ENCODE measurements at places on chromosomes 5 and 9.

DNA sequence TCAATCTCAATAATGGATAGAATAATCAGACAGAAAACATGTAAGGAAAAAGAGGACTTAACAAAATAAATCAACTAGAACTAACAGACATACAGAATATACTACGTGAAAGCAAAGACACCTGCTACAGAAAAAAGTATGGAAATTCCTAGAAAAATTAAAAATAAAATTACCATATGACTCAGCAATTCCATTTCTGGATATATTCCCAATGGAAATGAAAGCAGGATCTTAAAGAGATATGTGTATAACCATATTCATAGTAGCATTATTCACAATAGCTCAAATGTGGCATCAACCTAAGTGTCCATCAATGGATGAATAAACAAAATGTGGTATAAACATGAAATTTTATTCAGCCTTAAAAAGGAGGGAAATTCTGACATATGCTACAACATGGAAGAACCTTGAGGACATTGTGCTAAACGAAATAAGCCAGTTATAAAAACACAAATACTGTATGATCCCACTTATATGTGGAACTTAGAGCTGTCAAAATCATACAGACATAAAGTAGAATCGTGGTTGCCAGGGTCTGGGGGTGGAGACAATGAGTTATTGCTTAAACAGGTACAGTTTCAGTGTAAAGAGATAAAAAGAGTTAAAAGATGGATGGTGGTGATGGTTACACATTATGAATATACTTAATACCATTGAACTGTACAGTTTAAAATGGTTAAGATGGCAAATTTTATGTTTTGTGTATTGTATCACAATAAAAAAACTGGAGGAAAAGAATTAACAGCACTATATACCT lies 6.9 kb downstream of the PLAA start:
- H3K27me3 ChIP-seq, result no peaks in the 10 kb centered on the region
- DNase-seq, result no peak
- peaks cover 10% of the 10 kb centered on the region for H3K4me1 ChIP-seq
- H3K36me3 ChIP-seq, result peaks cover 16% of the 10 kb centered on the region
- H3K27ac ChIP-seq, result no peak overlapping the region

DNA sequence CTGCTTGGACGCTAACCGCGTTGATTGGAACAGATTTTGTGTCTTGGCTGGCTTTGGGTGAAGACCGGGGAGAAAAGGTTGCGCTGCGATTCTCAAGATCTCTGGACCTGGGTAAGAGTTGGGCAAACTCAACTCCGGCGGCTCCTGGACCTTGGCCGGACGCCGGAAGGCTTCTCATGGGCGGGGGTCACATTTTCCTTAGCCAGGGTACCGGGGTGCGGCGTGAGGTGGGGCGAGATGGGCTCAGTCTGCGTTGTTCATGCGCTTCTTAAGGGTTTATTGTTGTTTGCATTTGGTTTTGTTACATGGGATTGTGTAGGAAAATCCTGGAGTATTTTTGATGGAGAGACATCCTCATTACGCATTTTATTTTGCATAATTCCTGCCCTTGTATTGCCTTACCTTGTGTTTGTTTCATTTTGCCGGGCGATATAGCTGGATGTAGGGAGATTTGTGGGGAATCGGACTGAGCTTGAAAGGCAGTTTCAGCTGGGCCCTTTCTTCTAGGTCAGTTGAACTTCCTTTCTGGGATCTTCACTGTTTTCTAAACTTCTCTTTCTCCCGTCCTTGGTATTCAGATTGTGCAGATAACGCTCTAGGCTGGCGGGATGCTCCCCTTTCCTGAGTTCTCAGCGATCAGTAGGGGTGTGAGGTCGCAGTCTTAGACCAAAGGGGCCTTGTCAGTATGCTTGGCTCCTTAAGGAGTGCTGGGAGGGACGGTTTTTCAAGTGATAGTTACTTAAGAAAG lies 524 bp downstream of the MEGF10 start:
- no peaks in the 10 kb centered on the region for H3K36me3 ChIP-seq
- H3K27ac ChIP-seq, result peak overlapping the region; percentile 30
- peak overlapping the region; percentile 83 for H3K4me3 ChIP-seq

GRCh38 chr9:70590315-70590677 lies 175.8 kb upstream of the KLF9 start:
- no peak overlapping the region for H3K27ac ChIP-seq
- no peak overlapping the region for H3K4me3 ChIP-seq
- no peak for DNase-seq
- peaks cover 9% of the 10 kb centered on the region for H3K4me1 ChIP-seq
- no peaks in the 10 kb centered on the region for H3K36me3 ChIP-seq
- no peaks in the 10 kb centered on the region for H3K27me3 ChIP-seq

GRCh38 chr9:969310-970150 lies 6.9 kb upstream of the DMRT3 start:
- no peaks in the 10 kb centered on the region for H3K36me3 ChIP-seq
- DNase-seq, result no peak
- peaks cover 93% of the 10 kb centered on the region for H3K27me3 ChIP-seq
- no peak overlapping the region for H3K4me3 ChIP-seq
- peaks cover 20% of the 10 kb centered on the region for H3K4me1 ChIP-seq

DNA sequence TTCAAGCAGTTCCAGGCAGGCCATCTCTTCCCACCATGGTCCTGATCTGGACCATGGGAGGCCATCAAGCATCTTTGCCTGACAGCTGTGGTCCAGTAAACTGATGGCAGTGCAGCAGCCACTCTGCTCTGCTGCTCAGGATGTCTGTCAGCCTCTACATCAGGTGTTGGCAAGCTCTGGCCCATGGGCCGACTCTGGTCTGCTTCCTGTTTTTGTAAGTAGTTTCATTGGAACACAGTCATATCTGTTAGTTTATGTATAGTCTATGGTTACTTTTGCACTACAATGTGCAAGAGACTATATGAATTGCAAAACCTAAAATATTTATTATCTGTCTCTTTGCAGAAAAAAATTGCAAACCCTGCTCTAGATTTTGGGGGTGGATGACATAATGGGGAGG lies 225.0 kb downstream of the KCTD16 start:
- H3K4me3 ChIP-seq, result no peak overlapping the region
- H3K4me1 ChIP-seq, result no peaks in the 10 kb centered on the region
- DNase-seq, result no peak
- H3K36me3 ChIP-seq, result peaks cover 1% of the 10 kb centered on the region
- H3K27me3 ChIP-seq, result no peaks in the 10 kb centered on the region

DNA sequence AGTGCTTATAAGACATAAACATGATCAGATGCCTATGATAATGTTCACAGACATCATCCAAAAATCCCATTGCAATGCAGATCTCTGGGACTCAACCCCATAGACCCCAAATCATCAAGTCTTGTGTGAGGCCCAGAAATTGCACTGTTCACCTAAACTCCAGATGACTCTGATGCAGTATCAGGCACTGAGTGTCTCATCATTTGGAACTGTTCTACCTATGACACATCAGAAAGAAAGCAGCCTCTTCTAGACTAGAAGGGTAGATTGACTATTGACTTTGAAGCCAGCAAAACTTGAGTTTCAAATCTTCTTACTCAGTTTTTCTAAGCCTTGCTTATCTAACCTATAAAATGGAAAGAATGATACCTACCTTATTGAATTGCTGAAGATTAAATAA lies 58.7 kb upstream of the PAPPA start:
- no peak for DNase-seq
- H3K36me3 ChIP-seq, result no peaks in the 10 kb centered on the region
- no peak overlapping the region for H3K4me3 ChIP-seq

GRCh38 chr9:135221951-135222631 lies 134.6 kb downstream of the OLFM1 start:
- DNase-seq, result no peak
- no peaks in the 10 kb centered on the region for H3K36me3 ChIP-seq
- peaks cover 33% of the 10 kb centered on the region for H3K27me3 ChIP-seq
- H3K4me1 ChIP-seq, result no peaks in the 10 kb centered on the region

DNA sequence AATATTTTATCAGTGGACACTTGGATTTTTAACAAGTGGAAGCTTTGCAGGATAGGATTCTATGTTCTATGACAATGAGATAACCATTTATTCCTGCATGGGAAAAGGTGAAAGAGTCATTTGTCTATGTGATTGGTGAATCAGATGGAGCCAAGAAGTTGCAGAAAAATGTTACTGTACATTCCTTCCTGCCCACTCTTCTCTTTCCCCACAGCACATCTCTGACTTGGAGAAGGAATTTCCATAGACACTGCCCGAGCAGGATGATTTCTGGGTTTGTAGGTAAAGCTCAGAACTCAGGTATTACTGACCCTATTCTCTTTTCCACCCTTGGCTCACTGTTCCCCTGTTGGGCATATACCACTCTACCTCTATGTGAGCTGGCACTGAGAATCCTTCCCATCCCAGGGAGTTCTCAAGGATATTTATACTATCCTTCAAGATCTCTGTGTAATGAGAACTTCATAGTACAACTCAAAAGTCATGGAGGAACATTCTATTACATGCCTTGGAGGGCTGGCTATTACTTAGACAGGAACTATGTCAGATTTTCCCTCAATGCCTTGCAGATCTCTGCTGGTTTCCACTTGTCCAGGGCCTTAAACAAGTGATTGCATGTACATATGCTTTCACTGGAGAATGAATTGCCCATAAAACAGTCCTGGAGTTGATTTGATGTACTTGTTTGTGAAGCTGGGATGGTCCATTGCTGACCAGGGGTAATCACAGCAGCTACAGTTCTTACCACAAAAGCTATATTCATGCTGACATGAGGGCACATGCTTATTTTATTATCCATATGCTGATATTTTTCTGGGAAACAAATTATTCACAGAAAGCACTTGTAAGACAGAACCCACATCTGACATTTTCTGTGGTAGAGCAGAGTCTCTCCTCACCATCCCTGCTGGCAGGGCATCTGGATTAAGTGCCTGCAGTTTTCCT lies 24.1 kb downstream of the SLC1A3 start:
- H3K27ac ChIP-seq, result no peak overlapping the region
- H3K4me1 ChIP-seq, result peaks cover 4% of the 10 kb centered on the region
- no peak overlapping the region for H3K4me3 ChIP-seq
- peaks cover 3% of the 10 kb centered on the region for H3K36me3 ChIP-seq
- no peak for DNase-seq

- H3K4me3 ChIP-seq, result no peak overlapping the region
- no peak overlapping the region for H3K27ac ChIP-seq
- H3K4me1 ChIP-seq, result no peaks in the 10 kb centered on the region
- no peaks in the 10 kb centered on the region for H3K36me3 ChIP-seq
- no peaks in the 10 kb centered on the region for H3K27me3 ChIP-seq
- no peak for DNase-seq
Observed at GRCh38 chr5:117336208-117336607, 761.6 kb upstream of the SEMA6A start.

DNA sequence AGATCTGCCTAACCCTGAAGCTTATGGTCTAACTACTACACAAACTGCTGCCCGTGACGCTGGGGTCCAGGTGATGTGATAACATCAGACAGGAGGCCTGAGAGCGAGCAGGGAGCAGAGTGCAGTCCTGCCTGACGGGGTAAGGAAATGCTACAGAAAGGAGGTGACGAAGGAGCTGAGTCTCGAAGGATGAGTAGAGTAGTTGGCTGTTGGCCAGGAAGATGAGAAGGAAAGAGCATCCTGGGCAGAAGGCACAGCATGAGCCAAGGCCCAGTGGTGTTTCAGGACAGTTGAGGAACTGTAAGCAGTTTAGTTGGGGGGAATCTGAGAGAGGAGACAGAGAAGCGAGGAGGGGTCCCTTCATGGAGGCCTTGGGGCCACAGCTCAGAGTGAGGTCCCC lies 136.0 kb upstream of the TBC1D2 start:
- no peaks in the 10 kb centered on the region for H3K4me1 ChIP-seq
- peaks cover 12% of the 10 kb centered on the region for H3K27me3 ChIP-seq

DNA sequence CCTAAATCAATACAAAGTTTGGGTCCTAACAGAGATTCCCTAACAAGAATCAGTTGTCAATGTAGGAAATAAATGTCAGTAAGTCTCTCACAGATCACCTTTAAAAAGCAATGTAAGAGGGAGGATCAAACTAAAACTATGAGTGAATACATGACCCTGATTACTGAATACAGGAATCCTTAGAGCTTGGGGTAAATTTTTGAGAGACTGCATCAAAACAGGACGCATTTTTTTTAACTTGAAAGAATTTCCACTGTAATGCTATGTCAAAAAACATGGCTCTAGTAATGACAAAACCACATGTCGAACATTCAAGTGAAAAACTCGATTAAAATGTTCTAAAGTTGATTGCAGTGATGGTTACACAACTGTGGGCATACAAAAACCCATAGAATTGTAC lies 21.9 kb downstream of the ZDHHC21 start:
- H3K4me1 ChIP-seq, result no peaks in the 10 kb centered on the region
- H3K36me3 ChIP-seq, result peaks cover 12% of the 10 kb centered on the region
- no peak overlapping the region for H3K27ac ChIP-seq
- no peak overlapping the region for H3K4me3 ChIP-seq
- DNase-seq, result no peak

- H3K27ac ChIP-seq, result no peak overlapping the region
- H3K27me3 ChIP-seq, result peaks cover 5% of the 10 kb centered on the region
- no peaks in the 10 kb centered on the region for H3K4me1 ChIP-seq
- no peaks in the 10 kb centered on the region for H3K36me3 ChIP-seq
- no peak overlapping the region for H3K4me3 ChIP-seq
- DNase-seq, result no peak
Observed at GRCh38 chr9:134475011-134475790, 148.9 kb downstream of the RXRA start.

DNA sequence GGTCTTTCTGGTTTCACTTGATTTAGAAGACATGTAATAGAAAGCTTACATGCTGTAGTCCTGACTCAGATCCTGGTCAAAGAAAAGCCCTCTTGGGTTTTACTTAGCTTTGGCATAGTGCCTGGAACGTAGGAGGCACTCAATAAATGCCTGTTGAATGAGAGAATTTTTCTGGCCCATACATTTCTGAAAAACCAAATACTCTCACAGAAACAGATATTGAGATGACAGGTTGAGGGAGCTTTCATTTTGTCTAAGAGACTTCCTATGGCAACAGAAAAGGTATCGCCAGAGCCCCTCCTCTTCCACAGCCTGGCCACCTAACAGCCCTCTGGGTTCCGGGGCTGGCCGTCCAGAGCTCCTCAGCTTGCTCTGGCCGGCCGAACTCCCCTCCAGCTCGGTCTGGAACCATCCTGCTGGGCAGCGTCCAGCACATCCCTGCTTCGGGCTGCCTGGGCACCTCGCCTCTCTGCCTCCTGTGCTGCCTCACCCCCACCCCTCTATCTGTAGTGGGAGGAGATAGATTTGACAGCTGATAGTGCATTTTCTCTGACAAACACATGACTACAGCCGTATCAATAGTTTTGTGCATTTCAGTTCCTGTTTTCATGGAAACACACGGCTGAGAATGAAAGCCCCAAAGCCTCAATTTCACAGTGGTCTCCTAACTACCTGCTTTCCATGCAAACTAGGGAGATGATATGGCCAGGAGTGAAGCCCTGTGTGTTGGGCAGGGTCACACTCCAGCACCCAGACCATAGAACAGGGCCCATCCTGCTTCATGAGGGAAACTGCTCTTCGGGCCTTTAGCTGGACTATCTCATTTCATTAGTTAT lies 1.1 kb downstream of the IL4 start:
- H3K36me3 ChIP-seq, result no peaks in the 10 kb centered on the region
- H3K4me1 ChIP-seq, result peaks cover 2% of the 10 kb centered on the region
- H3K4me3 ChIP-seq, result no peak overlapping the region
- H3K27ac ChIP-seq, result no peak overlapping the region
- DNase-seq, result no peak

Data from progenitor cell of endocrine pancreas (in vitro differentiated cells).